ENCODE measurements at places on chromosomes 3 and 15. TPM values are rescaled to one million over a fixed set of nuclear protein-coding genes. Genes with fewer than 3 reads are reported as not detected.

IL17RC gene
- total RNA-seq, result 123 TPM

GRCh38 chr3:14288833-14289451, 110.3 kb downstream of the LSM3 start:
- no peak for DNase-seq

DNA sequence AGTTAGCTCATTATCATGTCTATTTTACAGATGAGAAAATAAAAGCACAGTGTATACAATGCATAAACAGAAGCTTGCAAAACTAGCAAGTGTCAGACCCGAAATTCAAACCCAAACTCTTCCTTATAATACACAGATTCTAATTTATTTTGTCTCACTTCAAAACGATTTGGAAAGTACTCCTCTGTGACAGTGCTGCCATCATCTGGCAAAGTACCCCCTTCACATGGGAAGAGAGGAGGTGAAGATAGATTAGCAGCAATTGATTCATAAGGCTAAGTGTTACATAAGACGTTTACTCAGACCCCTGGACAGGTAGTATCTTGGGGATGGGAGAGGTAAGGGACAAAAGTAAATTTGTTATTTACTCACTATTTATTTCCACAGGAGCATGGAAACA, 744.0 kb upstream of the SGO1 start:
- no peak for DNase-seq

GRCh38 chr3:49886922-49887265, 16.8 kb downstream of the MST1R start:
- no peak for DNase-seq

CCDC13 gene
- not detected for total RNA-seq

DNA sequence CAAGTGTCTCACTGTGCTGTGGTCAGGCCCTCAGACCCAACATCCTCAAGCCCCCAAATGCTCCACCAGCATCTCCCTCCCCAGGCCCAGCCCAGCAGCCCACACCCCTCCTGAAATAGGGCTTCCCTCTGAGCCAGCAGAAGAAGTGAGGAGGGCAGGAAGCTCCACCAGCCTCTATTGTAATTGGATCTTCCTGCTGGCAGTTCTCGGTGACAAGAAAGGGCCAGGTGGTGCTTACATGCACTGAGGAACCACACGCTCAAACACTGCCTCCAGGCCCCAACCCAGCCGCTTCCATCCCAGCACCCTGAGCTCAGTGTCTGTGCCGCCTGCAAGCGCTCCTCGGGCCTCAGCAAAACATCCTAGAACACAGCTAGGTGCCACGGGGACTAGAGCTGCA, 96.7 kb downstream of the ATP10A start:
- no peak for DNase-seq
